ENCODE measurements at places on chromosomes 7 and 10.

- DNase-seq, result no peak
Measured at GRCh38 chr7:28507525-28508282, 95.4 kb downstream of the CREB5 start.

GRCh38 chr10:109978481-109978880, 29.3 kb upstream of the ADD3 start:
- peak; percentile 84 for DNase-seq

DNA sequence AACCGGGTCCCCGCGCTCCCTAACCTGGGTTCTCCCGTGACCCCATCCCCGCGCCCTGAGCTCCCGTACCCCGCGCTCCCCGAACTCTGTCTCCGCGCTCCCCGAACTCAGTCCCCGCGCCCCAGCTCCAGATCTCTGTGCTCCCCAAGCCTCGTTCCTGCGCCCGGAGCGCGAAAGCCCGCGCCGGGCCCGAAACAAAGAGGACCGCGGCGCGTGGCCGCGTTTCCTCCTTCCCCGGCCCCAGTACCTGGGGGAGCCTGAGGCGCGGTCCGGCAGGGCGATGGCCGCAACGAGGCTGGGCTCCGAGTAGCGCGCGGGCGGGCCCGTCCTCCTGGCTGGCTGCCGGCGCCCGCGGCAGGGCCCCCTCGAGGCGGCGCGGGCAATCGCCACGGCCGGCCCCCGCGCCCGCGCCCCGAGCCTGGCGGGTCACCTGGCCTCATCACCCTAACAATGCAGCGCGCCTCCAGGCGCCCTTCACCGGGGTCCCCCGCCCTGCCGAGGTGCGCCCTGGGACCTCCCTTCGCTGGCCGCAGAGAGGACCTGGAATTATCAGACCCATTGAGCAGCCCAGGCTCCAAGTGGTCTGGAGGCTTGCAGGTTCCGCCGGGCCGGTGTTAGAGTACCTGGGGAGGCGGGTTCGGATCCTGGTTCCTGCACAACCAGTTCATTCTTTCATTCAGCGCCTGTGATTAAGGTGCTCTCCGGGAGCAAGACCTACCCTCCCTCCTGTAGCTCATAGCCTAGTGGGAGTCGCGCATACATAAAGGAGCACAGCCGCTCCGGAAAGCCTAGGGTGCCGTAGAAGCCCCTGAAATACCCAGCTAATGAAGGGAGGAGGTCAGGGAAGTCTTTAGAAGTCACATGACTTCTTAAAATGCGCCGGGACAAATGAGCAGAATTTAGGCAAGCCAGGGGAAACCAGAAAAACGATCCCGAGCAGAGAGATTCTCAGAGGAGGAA, at the start of gene TNS3:
TNS3 (minus strand) TSS at position 308 of the 960 bp plus-strand sequence. CDS start 142,475 bp downstream, outside the sequence.
- no peak for DNase-seq

- DNase-seq, result no peak
Measured at GRCh38 chr7:107210400-107210799, 41.6 kb downstream of the HBP1 start.

DNA sequence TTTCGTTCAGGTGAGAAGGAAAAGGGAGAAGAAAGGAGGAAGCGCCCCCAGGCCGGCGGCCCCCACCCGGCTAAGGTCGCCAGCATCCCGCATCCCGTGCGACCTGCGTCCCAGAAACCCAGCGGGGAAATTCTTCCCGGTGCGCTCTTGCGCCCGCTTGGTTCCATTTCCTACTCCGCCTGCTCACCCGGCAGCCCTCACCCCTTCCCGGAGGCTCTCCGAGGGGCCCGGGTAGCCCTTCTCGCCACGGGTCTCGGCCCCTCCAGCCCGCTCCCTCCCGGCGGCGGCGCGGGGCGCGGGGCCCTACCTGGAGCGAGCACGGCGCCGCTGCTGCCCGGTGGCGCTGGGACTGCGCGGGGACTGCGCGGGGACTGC, at the start of gene PRKCQ:
PRKCQ (minus strand) TSS at position 373 of the 375 bp plus-strand sequence. CDS start 65,141 bp downstream, outside the sequence.
- no peak for DNase-seq

DNA sequence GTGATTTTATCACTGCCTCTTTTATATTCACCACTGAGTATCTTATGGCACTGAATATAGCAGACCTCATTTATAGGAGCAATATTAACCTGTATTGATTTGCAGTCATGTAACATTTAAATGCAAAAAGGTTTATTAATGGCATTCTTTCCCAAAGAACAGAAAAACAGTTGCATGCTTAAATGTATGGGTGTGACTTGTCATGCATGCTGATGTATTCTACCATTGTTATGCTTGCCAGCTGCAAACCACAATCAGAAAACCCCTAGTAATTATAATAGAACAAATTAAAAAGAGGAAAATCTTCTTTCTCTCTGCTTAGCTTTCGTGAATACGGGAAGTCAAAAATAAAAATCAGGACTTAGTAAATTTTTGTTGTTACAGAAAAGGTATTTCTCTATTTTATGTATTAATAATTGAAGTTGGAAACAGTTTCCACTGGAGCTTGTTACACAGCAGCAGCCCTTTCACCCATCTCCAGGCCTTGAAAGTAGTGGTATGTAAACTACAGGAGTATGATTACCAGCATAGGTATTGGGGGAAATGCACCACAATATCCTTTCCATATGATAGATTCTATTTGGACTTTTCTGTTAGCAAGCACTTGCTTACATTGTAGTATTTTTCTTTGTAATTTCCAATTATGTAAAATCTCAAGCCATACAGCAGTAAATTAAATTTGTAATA, 147.4 kb upstream of the TEX47 start:
- DNase-seq, result no peak

DNA sequence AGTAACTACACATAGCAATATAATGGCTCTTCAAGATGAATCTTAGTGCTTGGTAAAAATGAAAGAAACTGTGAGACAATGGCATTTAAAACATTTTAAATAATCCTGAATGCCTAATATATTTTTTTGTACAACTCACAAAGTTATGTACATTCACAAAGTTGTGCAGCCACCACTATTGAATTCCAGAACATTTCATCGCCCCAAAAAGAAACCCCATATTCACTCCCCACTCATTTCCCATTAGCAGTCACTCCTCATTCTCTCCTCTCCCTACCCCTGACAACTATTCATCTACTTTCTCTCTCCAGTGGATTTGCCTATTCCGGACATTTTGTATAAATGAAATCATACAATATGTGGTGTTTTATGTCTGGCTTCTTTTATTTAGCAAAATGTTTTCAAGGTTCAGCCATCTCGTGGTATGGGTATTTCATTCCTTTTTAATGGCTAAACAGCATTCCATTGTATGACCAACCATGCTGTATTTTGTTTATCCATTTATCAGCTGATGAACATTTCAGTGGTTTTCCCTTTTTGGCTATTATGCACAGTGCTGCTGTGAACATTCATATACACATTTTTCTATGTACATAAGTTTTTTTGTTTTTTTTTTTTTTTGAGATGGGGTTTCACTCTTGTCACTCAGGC, 34.7 kb downstream of the ENTPD7 start:
- no peak for DNase-seq

GRCh38 chr10:125983656-125984055, 87.3 kb downstream of the FANK1 start:
- DNase-seq, result no peak

GRCh38 chr10:129689671-129690071, 222.6 kb downstream of the MGMT start:
- no peak for DNase-seq

DNA sequence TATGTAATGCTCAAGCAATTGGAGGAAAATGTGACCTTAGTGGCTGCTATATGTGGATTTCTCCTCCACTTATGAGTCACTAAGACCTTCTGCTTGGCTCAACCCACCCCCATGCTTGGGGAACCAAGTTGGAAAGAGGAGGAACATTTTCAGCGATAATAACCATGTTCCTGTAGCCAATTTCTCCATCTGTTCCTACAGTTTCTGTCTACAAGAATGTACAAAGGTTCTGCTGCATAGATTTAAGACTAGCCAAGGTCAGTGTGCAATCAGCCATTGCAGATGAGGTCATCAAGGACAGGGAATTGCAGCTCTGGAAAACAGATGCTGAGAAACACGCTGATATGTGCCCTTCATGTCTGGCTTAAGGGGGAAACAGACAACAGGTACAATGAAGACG, 5.6 kb upstream of the NRCAM start:
- DNase-seq, result no peak

Measured in activated effector memory CD4-positive, alpha-beta T cell treated with anti-CD3 and anti-CD28 coated beads, Interleukin-2, amount 50 U/mL, for 16 hours (primary cell).